Spleen (tissue), 13 donors: ENCODE measurements at places on chromosomes 13 and 19. TPM values are rescaled to one million over a fixed set of nuclear protein-coding genes. Genes with fewer than 3 reads are reported as not detected.

Gene HNRNPL
- 240 TPM for total RNA-seq

- DNase-seq: no peak
Measured at GRCh38 chr13:31035185-31035965, 102.9 kb downstream of the TEX26 start.

- peak; percentile 21 for DNase-seq
Measured at GRCh38 chr19:6287269-6287885, 7.6 kb upstream of the MLLT1 start.

DNA sequence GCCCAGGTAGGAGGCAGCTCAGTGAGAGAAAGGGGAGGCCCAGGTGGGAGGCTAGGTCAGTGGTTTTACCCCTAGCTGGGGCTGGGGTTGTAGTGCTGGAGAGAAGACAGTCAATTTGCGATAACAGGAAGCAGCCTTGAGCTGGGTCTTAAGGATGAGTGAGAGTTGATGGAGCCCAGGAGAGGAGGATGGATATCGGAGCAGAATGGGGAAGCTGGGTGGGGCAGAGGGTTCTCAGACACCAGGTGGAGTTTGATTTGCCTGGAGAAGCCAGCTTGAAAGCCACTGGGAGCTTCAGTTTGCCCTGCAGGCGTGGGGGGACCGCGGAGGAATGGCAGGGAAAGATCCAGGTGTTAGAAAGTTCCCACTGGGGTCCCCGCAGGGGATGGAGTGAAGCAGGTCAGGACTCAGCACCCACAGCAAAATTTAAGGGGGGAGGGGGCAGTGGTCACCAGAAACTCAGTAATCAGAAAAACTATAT, 836 bp upstream of the CDC42EP5 start:
- DNase-seq: peak; percentile 28

Gene TNFSF9
- total RNA-seq: 1.0 TPM

GRCh38 chr13:62320129-62321108, 904.8 kb upstream of the PCDH20 start:
- DNase-seq: no peak

GRCh38 chr13:24328145-24328544, 18.8 kb downstream of the C1QTNF9 start:
- no peak for DNase-seq

Gene OR7D2
- total RNA-seq: not detected

DNA sequence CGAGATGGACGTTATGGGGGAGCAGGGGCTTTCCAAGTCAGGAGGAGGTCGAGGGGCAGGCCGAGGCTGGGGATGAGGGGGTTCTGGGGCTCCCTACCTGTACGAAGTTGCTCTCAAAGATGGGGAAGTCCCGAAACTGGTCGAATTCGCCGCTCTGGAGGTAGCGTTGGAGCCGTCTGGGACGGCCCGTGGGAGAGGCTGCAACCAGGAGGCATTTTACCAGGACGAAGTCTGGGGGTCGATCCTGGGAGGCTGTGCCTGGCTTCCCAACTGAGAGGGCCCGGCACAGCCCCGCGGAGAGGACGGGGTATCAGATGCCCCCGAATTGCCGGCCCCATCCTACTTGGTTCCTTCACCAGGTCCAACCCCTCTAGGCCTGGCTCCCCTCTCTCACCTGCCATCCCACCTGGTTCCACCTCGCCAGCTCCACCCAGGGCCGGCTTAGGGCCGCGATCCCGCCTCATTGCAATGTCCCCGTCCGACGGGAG, 527 bp upstream of the EMC10 start:
- no peak for DNase-seq

DNA sequence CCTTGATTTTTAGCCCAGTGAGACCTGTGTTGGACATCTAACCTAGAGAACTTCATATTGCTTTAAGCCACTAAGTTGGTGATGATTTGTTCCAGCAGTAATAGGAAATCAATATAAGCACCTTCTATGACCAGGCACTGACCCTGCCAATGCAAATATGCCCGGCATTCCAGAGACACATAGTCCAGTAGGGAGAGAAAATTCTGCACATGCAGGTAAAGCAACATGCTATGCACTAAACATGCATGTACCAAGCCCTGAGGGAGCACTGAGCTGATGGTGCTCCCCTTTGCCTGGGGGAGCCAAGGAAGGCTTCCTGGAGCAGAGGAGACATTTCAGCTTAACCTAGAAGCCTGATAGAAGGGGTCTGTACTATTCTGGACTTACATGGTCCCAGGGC, 40.4 kb upstream of the C13orf42 start:
- no peak for DNase-seq

- no peak for DNase-seq
Measured at GRCh38 chr13:86108334-86108733, 309.1 kb upstream of the SLITRK6 start.

DNA sequence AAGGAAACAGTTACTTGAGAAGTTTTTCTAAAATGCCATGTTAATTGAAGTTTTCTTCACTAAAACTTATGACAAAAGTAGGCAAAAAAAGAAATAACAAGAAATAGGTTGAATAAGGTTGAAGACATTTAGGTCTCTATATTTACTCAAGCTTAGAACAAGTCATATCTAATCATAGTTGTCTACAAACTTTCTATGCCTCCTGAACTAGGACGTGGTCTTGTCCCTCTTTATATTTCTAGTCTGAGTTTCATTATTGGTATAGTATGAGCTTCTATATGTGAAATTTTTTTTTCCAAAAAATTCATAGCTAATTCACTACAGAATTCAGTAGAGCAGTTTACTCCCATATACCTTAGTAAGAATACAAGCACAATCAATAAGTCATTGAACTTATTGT, 836.4 kb downstream of the SLITRK6 start:
- no peak for DNase-seq

Gene APOC1
- total RNA-seq: 195 TPM

GRCh38 chr19:18778076-18778389, 13.1 kb downstream of the COMP start:
- DNase-seq: no peak

Gene PROZ
- total RNA-seq: not detected

- peak; percentile 92 for DNase-seq
Measured at GRCh38 chr19:1001538-1002166, 1.4 kb downstream of the GRIN3B start.

- DNase-seq: no peak
Measured at GRCh38 chr13:20431687-20432384, 93.8 kb downstream of the CRYL1 start.

GRCh38 chr13:44989941-44990340, 603 bp downstream of the GPALPP1 start:
- DNase-seq: no peak

Gene ZNF560
- total RNA-seq: 0.19 TPM

DNA sequence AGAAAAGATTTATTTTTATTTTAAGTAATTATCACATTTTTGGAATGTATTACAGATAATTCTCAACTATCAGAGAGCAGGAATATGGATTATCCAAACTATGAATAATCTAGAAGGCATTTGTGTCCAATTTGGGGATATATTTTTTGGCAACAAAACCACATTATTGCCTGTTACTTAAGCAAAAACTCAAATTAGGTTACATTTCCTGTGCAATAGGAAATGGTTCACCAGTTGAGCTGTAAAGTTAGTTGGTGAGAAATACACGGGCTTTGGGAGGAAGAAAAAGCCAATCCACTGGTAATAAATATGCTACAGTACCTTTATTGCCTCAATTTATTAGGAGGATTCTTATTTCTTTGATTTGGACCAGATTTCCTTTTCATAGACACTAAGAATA, 1075.2 kb downstream of the PCDH9 start:
- no peak for DNase-seq

- peak; percentile 85 for DNase-seq
Measured at GRCh38 chr19:44847144-44848035, 1.3 kb downstream of the NECTIN2 start.

Gene ZNF579
- 1.9 TPM for total RNA-seq

DNA sequence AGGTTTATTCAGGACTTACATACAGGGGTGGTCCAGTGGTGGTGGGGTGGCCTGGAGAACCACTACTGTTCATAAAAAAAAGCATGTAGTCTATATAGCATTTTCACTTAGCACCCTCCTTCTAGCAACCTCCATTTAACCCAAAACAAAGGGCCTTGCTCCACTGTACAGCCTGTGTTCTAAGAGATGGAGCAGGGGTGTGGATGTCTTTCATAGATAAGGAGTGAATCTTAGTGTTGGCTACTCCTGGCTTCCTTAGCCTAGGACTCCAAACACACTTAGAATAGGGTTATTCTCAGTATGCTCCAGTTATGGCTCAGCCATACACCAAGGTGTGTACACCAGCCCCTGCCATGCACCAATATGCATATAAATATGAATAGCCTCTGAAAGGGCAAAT, 95.2 kb downstream of the ELF1 start:
- DNase-seq: no peak

DNA sequence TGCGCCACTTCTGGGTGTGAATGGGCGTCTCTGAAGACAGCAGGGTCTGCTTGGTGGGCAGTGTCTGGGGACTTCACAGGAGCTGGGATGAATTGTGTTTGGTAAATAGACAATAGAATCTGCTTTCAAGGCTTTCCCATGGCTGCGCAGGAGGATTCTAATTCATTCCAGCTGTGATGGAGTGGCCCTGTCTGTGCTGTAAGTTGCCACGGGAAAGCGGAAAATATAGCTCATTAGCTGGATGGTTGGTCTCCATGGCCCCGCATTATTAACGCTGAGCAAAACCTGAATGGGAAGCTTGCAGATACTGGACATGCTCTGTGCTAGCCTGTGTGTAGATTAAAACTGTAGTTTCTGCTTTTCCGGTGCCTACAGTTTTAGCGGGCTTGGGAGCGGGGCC, 15.6 kb upstream of the C1QTNF9 start:
- DNase-seq: no peak

GRCh38 chr19:16018801-16019551, 57.3 kb upstream of the TPM4 start:
- DNase-seq: no peak

Gene IGFL2
- total RNA-seq: not detected

GRCh38 chr19:27674701-27675100, 1538.2 kb downstream of the UQCRFS1 start:
- DNase-seq: no peak

DNA sequence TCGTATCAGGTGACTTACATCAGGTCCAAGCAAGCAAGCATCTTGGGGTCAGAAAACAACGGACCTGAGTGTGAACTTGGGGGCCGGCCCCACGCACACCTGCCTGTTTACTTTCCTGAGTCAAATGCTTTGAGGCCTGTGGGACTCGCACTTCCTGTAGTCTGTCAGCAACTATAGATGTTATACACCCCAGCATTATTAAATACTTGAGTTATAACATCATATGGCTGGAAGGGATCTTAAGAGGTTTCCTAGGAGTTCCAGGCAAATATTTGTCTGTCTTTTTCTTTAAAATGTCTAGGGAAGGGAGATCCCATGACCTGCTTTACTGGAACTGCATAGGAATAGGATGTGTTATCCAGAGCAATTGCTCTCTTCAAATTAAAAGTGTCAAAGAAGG, 280.6 kb downstream of the SHISA2 start:
- DNase-seq: no peak

GRCh38 chr13:28357911-28358433, 137.0 kb downstream of the FLT1 start:
- no peak for DNase-seq
